Stomach (tissue), 19 donors: ENCODE measurements at places on chromosomes 7 and 10. TPM values are rescaled to one million over a fixed set of nuclear protein-coding genes. Genes with fewer than 3 reads are reported as not detected.

IFIT1B gene
- not detected for total RNA-seq

GIMAP8 gene
- total RNA-seq, result 5.1 TPM

CDH23 gene
- total RNA-seq, result 8.2 TPM

C10orf120 gene
- not detected for total RNA-seq

GRCh38 chr7:144656965-144657517, 178.8 kb downstream of the TPK1 start:
- H3K36me3 ChIP-seq, result no peaks in the 10 kb centered on the region
- DNase-seq, result peak; percentile 19
- no peaks in the 10 kb centered on the region for H3K27me3 ChIP-seq

- H3K27ac ChIP-seq, result no peak overlapping the region
- no peaks in the 10 kb centered on the region for H3K36me3 ChIP-seq
- no peak for DNase-seq
- no peaks in the 10 kb centered on the region for H3K4me1 ChIP-seq
Measured at GRCh38 chr7:22587322-22587721, 87.3 kb upstream of the STEAP1B start.

DNA sequence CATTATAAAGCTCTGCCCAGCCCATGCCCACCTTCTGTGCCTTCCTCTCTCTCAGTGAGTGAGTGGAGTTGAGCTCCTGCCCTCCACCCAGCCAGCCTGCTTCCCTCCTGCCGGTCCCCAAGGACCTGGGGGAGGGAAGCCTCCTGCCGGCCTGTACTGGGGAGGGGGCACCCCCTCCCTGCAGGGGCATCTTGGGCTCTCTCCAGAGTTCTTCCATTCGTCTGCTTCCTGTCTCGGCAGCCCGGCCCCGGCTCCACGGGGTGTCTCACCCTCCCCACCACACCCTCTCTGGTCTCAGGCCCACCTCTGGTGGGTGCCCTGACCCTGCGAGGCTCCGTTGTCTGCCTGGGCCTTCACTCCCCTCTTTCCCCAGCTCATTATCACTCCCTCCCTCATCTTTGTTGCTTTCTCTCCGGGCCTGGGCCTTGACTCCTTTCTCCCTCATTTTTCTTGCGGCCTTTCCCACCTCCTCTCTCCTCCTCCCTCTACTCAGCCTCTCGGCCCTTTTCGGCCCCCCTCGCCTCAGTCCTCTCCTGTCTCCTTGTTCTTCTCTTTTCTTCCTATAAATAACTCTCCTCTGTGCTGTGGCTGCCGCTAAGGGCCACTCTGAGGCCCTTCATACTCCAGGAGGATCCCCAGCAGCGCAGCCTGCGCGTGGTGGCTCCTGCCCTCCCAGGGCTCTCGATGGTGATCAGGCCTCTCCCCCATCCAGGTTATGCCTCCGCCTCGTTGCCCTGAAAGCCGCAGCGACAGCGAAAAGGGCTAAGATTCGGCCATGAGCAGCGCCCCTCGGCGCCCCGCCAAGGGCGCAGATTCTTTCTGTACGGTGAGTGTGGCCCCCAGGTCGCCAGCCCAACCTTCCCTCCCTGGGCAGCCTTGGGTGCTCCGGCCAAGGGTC, 2.1 kb downstream of the SLC4A2 start:
- no peaks in the 10 kb centered on the region for H3K27me3 ChIP-seq
- H3K27ac ChIP-seq, result peak overlapping the region; percentile 94
- no peak for DNase-seq
- H3K4me1 ChIP-seq, result peaks cover 76% of the 10 kb centered on the region

DNA sequence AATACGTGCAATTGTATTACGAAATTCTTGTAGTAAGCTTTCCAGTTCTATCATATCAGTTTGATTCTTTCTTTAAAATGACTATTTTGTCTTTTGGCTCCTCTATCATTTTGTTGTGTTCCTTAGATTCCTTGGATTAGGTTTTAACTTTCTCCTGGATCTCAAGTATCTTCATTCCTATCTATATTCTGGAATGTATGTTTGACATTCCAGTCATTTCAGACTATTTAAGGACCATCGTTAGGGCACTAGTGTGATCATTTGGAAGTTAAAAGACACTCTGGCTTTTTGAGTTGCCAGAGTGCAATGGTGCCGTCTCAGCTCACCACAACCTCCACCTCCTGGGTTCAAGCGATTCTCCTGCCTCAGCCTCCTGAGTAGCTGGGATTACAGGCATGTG, 45.7 kb upstream of the SFTPD start:
- no peaks in the 10 kb centered on the region for H3K4me1 ChIP-seq
- no peak overlapping the region for H3K27ac ChIP-seq
- H3K4me3 ChIP-seq, result no peak overlapping the region
- no peak for DNase-seq

DNA sequence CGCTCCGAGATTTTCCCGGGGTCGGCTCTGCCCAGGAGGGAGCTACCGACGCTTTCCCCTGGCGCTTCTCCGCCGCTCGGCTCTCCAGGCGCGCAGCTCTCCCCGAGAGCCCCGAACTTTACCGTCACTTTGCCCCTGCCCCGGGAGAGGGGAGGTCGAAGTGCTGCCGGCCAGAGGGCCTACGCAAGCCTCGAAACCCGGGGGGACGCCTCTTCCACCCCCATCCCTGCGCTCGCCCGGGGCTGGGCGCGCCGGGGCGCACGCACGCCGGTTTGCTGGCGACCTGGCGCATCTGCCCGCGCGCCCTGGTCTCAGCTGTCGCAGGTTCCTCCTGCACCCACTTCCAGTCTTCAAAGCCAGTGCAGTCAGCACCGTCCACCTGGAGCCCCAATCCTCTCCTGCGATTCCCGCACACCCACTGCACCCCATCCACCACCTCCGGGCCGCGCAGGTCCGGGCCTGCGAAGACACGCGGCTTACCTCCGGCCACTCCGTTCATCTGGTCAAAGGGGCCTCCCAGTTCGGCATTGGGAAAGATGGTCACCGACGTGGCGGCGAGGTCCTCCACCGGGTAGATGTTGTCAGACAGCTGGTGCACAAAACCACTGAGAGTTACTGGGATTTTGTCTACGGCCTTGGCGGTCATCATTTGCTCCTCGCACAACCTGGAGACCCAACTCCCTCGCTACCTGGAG, 638 bp downstream of the EGR2 start:
- H3K4me3 ChIP-seq, result peak overlapping the region; percentile 84
- DNase-seq, result no peak
- no peaks in the 10 kb centered on the region for H3K36me3 ChIP-seq
- H3K27ac ChIP-seq, result no peak overlapping the region
- peaks cover 8% of the 10 kb centered on the region for H3K27me3 ChIP-seq
- H3K4me1 ChIP-seq, result peaks cover 45% of the 10 kb centered on the region

GRCh38 chr10:129767751-129768150, 196.3 kb downstream of the EBF3 start:
- H3K27me3 ChIP-seq, result no peaks in the 10 kb centered on the region
- H3K4me3 ChIP-seq, result no peak overlapping the region
- H3K27ac ChIP-seq, result no peak overlapping the region
- peaks cover 20% of the 10 kb centered on the region for H3K36me3 ChIP-seq
- DNase-seq, result no peak

GRCh38 chr10:36989233-36989632, 136.2 kb upstream of the ANKRD30A start:
- DNase-seq, result no peak
- H3K27me3 ChIP-seq, result no peaks in the 10 kb centered on the region
- H3K36me3 ChIP-seq, result no peaks in the 10 kb centered on the region
- no peak overlapping the region for H3K27ac ChIP-seq
- no peak overlapping the region for H3K4me3 ChIP-seq
